HAP-1 (cell line): ENCODE measurements at places on chromosomes 4 and X.
A peak's percentile ranks its signal among the peaks of the same experiment; 100 is the strongest.

GRCh38 chr4:186134257-186134656, 29.8 kb downstream of the FAM149A start:
- DNase-seq: no peak

DNA sequence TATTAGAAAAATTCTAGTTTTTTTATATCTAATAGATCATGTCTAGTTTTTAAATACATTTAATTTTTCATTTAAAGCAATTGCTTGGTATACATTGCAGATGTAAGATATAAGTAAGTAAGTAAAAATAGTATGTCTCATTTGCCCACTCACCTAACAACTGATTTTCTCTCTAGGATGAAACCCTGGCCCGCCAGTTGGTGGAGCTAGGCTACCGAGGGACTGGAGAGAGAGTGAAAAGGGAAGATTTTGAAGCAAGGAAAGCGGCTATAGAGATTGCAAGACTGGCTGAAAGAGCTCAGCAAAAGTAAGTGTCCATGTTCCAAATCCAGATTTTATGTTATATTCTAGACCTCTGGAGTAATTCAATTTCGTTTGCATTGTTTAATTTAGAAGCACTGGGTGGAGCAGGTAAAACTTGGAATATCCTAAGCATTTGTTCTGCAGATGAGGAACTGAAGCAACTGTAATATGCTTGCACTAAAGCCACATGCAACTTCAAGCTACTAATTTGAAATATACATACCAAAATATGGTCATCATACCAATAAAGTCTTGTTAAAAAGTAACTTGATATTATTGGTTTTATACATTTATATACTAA, 27.1 kb downstream of the CFAP299 start:
- peak; percentile 74 for DNase-seq

DNA sequence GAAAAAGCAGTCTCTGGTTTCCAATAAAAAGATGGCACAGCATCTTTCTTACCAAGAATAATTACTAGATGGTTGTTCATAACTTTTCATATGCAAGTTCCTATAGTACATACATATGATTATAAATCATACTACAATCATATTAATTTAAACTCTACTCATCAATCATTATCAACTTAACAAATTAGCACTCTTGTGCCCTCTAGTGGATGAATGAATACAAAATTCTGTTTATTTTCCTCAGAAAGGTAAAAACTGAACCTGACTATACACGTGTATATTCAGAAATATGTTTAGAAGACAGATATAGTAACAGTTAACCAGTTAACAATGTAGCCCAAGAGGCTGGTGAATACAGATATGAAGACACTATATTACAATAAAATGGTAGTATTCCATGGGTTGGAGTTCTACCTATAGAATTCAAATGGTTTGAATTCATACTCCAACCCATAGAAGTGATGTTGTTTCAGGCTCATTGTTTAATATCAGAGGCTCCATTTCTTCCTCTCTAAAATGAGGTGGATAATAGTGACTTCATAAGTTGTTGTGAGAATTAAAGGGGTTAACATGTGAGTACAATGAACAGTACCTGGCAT, 100.0 kb downstream of the ADAMTS3 start:
- peak; percentile 21 for DNase-seq

DNA sequence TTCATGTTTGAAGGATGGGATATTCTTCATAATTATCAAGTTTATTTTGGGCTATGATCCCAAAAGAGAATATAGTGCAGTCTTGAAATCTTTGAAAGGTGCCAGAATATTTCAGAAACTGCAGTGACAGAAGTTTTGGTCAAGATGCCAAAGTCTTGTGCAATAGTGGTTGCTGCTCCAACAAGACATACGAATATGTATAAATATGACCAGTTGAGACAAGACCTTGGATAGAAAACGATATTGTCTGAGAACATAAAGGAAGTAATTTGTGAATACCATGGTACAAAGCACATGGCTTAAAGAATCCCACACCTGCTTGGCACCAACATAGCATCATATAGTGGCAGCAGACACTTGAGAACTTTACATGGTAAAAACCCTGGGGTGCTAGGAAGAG, 48.6 kb upstream of the AMELX start:
- DNase-seq: no peak

- DNase-seq: no peak
Observed at GRCh38 chr4:102959496-102959895, 60.0 kb downstream of the SLC9B1 start.
